ENCODE measurements at places on chromosomes 3 and 15.

DNA sequence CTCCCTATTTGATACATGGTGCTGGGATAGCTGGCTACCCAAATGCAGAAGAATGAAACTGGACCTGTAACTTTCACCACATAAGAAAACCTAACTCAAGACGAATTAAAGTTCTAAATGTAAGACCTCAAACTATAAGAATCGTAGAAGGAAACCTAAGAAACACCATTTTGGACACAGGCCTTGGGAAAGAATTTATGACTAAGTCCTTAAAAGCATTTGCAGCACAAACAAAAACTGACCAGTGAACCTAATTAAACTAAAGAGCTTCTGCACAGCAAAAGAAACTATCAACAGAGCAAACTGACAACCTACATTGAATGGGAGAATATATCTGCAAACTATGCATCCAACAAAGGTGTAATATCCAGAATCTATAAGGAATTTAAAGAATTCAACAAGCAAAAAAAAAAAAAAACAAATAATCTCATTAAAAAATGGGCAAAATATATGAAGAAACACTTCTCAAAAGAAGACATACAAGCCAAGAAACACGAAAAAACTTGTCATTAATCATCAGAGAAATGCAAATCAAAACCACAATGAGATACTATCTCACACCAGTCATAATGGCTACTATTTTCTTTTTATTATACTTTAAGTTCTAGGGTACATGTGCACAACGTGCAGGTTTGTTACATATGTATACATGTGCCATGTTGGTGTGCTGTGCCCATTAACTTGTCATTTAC lies 37.0 kb downstream of the HDGFL3 start:
- no peak for DNase-seq

GRCh38 chr15:28974142-28974541 lies 88.4 kb downstream of the APBA2 start:
- no peak for DNase-seq

DNA sequence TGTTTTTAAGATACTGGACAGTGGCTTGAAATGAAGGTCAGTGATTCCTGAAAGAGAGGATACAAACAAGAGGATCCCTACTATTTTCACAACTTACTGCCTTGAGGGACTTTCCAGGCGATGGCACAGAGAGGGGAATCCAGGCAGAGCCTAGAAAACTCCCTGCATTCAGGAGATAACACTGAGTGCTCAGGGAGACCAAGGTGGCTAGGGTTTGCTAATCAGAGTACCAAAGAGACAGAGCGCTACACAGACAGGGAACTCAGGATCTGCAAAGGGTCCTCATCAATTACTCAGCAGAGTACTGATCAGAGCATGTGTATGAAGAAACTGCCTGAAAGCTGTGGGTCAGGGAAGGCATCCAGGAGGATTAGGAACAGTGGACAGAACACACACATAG lies 11.7 kb upstream of the MRPS22 start:
- no peak for DNase-seq

DNA sequence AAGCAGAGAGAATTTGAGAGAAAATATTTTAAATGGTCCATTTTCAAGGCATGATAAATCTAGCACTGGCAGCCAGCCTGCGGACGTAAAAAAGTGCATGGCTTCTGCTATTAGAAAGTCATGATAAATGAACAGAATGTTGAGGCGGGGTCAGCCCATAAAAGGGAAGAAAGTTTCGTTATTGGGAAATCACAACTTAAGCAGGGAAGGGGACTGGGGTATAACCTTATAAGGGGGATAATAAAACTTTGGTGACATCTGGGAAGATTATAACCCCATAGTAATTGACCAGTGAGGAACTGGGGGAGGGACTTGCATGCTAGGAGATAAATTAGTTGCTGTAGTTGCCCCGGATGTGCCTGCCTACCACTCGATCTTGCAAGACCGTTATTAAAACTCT lies 88.4 kb upstream of the PLSCR4 start:
- peak; percentile 53 for DNase-seq

GRCh38 chr3:159260049-159260662 lies 458.3 kb downstream of the MFSD1 start:
- peak; percentile 54 for DNase-seq

GRCh38 chr3:29755416-29755815 lies 474.5 kb downstream of the RBMS3 start:
- DNase-seq, result no peak

DNA sequence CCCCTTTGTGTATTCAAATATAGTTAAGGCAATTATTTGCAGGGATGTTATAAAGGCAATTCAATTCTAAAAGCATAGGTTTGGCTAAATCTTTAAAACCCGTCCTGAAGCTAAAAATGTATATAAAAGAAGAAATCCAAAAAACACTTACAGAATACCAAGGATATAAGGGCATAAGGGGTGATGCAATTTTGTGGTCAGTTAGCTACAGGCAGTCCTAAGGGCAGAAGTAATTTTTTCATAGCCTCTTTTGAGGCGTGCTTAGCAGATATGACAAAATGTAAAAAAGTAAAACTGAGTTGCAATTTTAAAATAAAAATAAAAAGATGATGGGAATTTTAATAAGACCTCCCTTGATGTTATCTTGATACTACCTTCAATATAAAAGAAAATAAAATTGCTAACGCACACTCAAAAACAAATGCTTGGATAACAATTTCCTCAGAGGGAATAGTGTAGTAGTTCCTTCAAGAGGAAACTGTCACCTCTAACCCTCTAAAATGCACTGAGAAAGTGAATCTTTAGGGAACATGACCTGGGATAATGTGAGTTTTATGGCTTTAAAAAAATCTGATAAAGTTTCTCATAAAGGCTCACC lies 104.2 kb downstream of the MYH15 start:
- DNase-seq, result no peak

DNA sequence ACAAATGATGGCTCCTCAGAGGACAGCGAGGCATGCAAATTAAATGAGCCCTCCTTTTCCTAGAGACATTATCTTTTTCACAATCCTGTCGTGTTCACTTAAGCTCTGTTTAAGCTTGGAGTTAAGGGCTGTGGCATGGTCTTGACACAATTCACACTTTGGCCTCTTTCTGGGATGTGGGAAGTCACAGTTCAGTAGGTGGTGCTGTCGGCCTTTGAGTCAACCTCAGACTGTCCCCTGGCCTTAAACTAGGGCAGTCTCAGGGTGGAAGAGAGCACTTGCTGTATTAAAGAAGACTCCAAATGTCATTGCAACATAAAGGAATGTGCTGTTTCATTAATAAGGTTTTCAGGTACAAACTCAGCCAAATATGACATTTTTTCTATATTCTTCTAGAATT lies 351.0 kb downstream of the MCTP2 start:
- DNase-seq, result peak; percentile 40

Data from renal pelvis (tissue), 12 donors.